ENCODE measurements at places on chromosomes 2 and 18.

DNA sequence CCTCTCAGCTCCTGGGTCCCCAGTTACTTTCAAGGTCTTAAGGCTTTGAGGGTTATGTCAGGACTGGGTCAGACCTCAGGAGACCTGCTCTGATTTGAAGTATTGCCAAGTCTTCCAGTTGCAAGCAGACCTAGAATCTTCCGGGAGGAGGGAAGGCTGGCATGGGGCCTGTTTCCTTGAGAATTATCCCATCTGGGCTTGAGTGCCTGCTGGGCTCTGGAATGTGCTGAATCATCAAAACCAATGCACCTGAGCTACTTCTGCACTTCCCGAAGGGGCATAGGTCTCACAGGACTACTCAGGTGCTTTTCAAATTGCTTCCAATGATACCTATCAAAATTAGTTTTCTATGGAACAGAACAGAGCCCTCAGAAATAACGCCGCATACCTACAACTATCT lies 327.3 kb downstream of the XIRP2 start:
- DNase-seq = no peak

DNA sequence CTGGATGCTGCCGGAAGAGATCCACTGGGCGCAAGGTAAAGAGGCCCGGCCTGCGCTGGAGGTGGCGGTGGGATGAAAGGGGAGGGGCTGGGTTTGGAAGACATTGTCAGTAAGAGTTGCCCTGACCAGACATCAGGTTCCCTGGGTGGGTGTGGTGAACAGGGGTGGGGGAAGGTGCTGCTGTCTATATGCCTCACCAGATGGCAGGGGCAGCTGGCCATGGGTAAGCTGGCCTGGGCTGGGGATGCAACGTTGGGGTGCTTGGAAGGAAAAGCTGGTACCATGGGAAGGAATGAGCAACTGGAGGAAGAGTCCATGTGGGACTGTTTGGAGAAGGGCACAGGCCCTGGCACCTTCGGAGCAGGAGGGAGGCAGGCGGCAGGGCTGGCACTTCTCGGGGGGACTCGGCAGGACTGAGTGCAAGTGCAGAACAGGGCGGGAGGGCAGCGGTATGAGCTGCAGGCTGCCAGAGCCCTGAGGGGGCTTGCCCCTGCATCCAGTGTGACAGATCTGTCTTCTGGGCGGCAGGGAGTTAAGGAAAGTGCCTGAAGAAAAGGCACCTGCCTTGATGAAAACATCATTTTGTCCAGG lies 146.4 kb downstream of the DYSF start:
- DNase-seq = no peak

DNA sequence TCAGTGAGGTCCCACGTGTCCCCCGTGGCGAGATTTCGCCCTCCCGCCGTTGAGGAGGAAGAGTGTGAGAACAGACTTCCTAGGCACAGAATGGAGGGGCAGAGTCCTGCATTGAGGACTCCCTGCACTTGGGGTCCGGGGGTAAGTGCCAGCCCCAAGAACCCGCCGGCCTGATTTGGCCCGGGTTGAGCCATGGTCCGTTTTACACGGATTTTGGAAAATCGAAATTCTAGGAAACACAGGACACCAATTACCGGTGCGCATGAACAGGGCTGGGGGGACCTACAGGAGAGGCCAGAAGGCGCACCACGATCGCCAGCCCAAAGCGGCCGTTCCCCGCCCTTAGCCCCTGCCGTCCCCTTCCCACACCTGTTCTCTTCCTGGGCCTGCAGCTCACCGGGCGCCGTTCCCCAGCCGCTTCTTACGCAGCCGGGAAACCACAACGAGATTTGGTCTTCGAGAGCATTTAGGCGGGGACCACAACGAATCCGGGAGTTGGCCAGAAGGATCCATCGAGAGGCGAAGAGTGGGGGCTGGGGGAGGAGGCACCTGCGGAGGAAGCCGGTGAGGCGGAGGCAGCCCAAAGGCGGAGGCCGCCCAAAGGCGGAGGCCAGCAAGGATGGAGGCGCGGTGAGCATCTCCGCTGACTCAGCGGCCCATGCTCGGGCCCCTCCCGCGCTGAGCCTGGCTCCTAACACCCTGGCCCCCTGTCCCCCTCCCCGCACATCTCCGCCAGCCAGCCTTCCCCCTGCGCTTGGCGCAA lies 464 bp upstream of the TLX2 start:
- DNase-seq = no peak

GRCh38 chr2:218322768-218323525 lies 30.6 kb upstream of the TMBIM1 start:
- DNase-seq = peak; percentile 68

GRCh38 chr2:190986221-190986953 lies 27.6 kb downstream of the STAT1 start:
- DNase-seq = no peak

DNA sequence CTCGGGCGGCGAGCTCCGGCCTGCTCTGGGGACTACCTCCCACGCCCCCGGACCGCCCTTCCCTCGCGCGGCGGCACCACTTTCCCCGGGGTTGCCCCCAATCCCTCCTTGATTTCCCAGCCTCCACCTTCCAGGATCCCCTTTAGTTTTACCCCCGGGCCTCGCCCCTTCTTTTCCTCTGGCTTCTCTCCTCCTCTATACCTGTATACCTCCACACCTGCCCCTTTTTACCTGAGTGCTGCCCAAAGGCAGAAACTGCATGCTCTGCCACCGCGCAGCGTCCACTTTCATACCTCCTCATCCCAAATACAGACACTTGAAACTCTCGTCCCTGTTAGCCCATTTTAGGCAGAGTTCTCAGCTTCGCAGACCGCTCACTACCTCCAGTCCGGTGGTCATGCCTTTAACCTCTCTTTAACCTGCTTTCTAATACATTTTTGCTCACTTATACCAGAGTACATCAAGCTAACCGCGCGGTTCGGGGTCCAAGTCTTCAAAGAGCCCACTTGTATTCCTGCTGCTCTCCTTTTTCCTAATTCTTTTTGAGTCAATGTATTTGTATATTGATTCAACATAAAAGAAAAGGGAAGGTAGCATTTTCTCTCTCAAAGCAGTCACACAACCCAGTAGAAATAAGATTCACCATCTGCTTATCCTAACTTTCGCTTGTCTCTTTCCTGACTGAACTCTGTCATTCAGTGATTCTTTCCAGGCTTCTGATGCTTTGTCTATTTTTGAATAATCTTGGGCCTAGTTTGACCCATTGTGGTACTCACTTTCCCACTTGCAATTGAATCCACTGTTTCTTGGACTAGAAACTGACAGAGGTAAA lies 901 bp downstream of the SPOPL start:
- DNase-seq = no peak

GRCh38 chr2:113135317-113135716 lies 7.9 kb downstream of the IL1RN start:
- DNase-seq = no peak

GRCh38 chr2:190889175-190889943 lies 8.7 kb downstream of the GLS start:
- DNase-seq = no peak

DNA sequence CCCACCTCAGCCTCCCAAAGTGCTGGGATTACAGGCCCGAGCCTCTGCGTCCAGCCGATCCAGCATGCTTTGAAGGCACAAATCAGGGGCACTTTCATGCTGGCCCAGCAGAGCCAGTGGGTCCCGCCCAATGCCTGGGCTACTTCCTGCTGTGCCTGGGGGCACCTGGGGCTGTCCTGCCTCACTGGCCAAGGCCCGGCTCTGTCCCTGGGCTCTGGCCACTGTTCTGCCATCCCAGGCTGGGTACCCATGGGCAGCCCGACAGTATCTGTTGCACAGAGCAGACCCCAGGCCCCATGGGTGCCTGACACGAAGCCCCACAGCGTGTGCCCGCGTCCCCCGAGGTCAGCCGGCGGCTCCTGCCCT lies 6.8 kb upstream of the GAL3ST2 start:
- no peak for DNase-seq

GRCh38 chr18:6256521-6256920 lies 158.2 kb downstream of the L3MBTL4 start:
- DNase-seq = no peak

DNA sequence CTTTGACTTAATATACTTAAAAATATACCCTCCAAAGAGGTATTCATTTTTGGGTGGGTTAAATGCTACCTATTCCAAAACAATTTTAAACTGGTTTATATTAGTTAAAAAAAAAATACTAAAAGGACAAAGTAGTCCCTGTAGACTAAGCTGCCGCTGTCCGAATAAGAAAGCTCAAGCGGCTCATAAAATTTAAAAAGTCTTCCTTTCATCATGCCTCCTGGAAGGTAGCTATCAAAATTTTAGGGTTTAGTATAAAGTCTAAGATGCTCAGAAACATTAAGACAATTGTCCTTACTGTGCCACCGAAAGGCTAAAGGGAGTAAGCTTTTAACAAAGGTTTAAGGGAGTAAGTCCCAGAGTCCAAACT lies 440 bp upstream of the UGGT1 start:
- no peak for DNase-seq

- no peak for DNase-seq
Observed at GRCh38 chr2:180394305-180394704, 387.2 kb upstream of the CWC22 start.

DNA sequence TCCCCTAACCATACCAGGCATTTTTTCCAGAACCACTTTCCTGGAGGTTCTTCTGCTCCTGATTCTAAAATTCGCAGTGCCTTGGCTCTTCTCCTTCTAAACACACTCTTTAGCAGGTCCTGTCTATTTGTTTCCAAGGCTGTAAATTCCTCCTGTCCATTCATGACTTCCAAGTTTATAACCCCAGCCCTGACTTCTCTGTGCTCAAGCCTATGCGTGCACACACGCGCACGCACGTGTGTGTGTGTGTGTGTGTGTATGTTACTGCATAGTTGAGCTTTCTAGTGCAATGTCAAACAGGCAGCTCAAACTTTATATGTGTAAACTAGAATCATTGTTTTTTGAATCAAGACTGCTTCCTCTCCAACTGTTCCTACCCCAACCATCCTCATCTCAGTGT lies 337.7 kb downstream of the LRRTM1 start:
- DNase-seq = no peak

DNA sequence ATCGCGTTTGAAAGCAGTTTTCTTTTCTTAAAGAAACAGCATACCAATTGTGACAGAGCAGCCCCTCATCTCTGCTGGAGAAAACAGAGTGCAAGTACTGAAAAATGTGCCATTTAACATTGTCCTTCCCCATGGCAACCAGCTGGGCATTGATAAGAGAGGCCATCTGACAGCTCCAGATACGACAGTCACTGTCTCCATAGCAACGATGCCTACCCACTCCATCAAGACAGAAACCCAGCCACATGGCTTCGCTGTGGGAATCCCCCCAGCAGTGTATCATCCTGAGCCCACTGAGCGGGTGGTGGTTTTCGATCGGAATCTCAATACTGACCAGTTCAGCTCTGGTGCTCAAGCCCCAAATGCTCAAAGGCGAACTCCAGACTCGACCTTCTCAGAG lies 9.5 kb downstream of the GRHL1 start:
- no peak for DNase-seq

GRCh38 chr2:48993576-48993975 lies 160.7 kb downstream of the FSHR start:
- DNase-seq = no peak

GRCh38 chr2:172578054-172578453 lies 22.2 kb downstream of the PDK1 start:
- no peak for DNase-seq

GRCh38 chr2:151237422-151238025 lies 24.1 kb downstream of the RBM43 start:
- no peak for DNase-seq
